ENCODE measurements at places on chromosomes 3 and 15.

DNA sequence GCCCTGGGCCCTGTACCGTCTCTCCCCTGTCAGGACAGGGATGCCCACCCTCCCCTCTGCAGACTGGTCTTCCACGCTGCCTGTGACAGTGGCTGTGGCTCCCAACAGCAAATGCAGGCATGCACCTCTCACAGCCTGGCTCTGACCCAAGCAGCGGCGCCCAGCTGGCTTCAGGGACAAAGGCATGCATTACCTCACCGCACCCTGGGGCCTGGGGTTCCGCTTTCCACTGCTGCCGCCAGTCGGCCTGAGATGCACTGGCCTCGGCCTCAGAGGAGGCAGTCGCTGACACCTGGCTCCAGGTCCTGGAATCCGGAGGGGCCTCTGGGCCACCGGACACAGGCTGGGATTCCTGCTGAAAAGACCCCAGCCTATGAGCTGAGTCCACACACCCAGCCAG, 70.3 kb downstream of the SCN5A start:
- no peak for DNase-seq

DNA sequence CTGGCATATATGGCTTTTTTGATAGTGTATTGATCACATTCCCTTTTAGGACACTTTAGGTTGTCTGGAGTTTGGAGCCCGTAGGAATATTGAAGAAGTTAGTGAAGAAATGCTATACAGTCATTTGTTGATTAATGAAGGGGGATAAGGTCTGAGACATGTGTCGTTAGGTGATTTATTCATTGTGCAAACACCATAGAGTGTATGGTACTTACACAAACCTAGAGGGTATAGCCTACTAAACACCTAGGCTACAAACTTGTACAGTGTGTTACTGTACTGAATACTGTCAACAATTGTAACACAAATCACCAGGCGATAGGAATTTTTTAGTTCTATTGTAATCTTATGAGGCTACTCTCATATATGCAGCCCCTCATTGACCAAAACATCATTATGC, 3.3 kb downstream of the TPM1 start:
- DNase-seq, result no peak

- no peak for DNase-seq
Measured at GRCh38 chr15:41746802-41747201, 27.5 kb upstream of the MAPKBP1 start.

DNA sequence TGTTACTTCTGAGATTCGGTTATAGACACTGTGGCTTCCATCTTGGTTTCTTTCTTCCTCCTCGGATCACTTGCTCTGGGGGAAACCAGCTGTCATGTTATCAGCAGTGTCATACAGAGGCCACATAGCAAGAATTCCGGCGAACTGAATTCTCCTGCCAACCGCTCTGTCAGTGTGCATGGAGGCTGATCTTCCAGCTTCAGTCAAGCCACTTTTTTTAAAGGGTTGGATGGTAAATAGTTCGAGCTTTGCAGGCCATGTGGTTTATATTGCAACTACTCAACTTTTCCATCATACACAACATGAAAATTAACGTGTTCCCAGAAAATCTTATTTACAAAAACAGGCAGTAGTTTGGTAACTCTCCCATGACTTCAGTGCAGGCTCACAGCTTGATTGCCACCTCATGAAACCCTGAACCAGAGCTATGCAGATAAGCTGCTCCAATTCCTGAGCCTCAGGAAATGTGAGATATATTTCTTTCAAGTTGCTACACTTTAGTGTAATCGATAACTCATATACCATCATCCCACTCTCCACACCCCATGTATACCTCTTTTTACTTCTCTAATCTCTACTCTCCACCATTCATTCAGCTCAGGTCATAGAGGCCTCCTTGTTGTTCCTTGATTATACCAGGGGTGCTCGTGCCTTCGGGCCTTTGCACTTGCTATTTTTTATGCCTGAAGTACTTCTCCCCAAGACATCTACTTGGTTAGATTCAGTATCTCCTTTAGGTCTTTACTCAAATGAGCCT, 7.2 kb downstream of the RPL22L1 start:
- no peak for DNase-seq

DNA sequence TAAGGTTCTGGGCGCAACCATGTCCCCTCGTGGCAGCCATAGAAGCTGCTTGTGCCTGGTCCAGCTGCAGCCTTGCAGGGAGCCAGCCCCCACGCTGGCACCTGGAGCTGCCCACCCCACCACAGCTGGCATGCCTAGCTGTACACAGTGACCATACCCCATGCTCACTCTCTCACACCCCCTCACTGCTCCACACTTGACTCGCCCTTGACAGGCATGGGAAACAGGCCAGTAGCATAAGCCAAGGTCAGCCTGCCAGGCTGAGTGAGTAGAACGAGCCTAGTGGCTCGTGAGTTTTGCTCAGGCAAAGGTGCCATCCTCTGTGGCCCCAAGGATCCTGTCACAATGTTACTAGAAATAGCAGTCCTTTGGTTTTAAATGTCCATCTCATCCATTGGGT, 52.7 kb upstream of the CADM2 start:
- DNase-seq, result no peak

DNA sequence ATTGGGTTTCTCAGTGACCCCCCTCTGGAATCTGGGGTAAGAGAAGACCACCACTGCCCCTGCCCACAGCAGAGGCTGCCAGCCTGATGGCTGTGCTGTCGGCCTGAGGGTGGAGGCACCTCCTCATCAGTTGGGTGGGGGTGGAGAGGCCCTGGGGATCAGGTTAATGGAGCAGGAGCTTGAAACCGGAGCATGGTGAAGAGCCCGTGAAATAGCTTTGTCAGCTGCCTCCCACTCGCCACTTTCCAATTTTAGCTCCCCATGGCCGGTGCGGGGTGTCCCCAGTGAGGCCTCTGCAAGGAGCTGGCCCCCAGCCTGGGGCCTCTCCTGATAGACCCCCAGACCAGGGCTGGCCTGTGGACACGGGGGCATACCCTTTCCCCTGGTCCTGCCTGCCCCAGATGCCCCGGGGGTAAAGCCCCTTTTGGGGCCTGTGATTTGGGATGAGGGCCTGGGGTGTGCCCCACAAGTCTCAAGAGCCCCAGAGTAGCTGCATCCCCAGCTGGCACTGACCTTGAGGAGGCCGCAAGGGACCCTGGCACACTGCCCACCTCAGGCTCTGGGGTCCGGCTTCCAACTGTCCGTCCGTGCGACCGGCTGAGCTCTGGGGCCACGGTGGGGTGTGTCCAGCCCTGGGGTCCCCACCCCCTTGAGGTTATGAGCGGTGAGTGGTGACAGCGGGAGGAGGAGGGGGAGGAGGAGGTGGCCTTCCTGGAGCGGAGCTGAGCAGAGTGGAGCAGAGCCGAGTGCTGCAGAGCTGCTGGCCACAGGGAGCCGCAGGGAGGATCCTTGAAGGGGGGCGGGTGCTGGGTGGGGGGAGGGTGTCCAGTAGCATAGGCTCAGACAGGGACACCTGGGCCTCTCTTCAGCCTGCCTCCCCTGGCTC, at the start of gene HHATL:
HHATL (minus strand) TSS at position 733 of the 886 bp plus-strand sequence. CDS start 1,972 bp downstream, outside the sequence.
- no peak for DNase-seq

GRCh38 chr3:69767571-69767970, 28.3 kb downstream of the MITF start:
- DNase-seq, result no peak

- no peak for DNase-seq
Measured at GRCh38 chr3:187072511-187072910, 66.8 kb downstream of the RPL39L start.

- no peak for DNase-seq
Measured at GRCh38 chr3:143277531-143277930, 158.0 kb downstream of the CHST2 start.

GRCh38 chr3:197700095-197700494, 36.6 kb downstream of the RUBCN start:
- DNase-seq, result no peak

DNA sequence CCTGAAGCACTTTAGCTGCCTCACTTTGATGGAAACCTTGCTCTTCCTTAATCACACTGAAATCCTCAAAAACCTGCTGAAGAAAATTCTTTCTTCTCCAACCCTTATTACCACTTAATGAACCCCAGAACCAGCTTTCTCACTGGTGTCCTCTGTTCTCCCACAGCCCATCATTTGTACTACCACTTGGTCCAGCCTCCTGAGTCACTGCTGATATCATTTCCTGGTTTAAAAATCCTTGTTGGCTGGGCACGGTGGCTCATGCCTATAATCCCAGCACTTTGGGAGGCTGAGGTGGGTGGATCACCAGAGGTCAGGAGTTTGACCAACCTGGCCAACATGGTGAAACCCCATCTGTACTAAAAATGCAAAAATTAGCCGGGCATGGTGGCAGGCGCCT, 418.6 kb upstream of the KCNMB2 start:
- DNase-seq, result no peak

DNA sequence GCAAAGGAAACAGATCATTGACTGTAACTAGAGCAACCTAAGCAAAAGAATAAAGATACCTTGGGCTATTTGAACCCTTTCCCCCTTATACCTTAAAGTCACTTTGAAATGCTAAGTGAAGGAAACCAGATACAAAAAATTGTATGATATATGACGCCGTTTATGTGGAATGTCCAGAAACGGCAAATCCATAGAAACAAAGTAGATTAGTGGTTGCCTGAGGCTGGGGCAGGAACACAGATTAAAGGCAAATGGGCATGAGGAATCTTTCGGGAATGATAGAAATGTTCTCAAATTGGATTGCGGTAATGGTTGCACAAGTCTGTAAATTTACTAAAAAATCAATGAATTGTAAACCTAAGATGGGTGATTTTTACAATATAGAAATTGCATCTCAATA, 160.1 kb upstream of the CCDC54 start:
- no peak for DNase-seq

DNA sequence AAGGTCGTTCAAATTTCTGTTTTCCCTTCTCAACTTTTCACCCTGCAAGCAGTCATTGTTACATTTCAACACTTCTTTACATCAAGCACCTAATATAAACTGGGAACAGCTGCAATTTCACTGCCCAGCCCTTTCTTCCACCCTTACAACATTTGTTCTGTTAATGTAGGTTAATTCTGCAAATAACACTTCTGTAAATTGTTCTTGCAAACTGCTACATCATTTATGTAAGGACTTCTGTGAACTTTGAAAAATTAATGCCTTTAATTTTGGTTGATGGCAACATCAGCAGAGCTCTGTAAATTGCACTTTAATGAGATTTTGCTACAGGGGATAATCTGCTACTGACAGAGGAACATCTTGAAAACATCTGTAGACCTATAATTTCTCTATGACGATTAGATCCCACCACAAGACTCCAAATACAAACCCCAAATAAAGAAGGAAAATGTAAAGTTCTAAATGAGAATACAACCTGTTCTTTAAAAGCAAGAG, 93.5 kb downstream of the ZIC4 start:
- DNase-seq, result no peak

GRCh38 chr15:28946803-28947202, 61.0 kb downstream of the APBA2 start:
- DNase-seq, result no peak

- DNase-seq, result no peak
Measured at GRCh38 chr3:154209499-154209898, 88.3 kb downstream of the ARHGEF26 start.

DNA sequence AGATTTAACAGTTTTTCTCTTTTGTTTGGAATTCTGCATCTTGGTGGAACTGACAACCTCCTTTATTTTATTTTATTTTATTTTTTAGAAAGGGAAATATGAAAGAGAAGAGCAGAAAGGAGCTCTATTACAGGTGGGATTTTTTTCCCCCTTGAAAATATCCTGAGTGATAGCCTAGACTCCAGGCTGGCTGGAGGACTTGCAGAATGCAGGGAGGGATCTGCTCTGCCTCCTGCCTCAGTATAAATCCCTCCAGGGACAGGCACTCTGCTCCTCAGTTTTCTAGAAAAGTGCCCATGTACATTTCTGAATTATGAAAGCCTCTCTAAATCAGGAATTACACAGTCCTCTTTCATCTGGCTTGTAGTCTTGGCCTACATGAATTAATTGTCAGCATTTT, 173.7 kb downstream of the TMEM108 start:
- no peak for DNase-seq

DNA sequence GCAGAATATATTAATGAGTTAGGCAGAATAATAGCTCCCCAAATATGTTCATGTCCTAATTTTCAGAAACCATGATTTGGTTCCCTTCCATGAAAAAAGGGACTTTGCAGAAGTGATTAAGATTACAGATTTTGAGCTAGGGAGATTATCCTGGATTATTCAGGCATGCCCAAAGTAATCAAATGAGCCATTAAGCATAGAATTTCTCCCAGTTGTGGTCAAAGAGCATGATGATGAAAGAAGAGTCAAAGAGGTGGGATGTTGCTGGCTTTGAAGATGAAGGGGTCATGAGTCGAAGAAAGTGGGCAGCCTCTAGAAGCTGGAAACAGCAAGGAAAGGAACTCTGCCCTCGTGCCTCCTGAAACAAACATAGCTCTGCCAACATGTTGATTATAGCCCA, 254.2 kb upstream of the CDIN1 start:
- DNase-seq, result no peak

DNA sequence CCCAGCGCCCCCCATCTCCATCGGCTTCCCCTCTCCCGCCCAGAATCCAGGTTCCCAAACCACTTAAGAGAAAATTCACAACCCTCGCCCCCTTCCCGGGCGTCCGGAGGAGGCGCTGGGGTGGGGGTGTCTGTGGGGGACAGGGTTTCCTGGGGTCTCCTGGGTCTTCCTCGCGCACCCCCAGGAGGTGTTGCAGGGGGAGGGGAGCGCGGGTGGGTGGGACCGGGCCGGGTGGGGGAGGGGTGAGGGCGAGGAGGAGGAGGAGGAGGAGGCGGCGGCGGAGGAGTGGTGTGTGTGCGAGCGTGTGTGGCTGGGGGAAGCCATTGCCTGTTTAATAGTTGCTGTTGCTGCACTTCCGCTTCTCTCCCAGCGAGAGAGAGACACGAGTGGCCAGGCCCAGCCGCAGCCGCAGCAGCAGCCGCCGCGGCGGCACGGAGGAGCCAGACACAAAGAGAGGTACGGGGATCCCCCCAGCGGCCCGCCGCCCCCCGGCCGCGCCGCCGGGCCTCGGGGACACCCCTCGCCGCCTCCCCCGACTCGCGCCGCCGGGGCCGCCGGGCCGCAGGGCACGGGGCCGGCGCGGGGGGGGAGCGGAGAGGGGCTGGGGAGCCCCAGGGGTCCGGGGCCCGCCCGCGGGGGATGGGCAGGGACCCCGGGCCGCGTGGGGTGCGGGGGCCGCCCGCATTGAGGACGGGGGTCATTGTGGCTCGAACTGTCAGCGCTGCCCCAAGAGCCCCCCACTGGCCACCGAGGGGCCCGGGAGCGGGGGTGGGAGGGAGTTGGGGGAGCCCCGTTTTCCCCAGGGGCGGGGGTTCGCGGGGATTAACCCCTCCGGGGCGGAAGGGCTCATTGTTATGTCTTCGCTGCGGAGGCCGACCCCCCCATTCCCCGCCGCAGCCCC, at the start of gene UBE2E1:
UBE2E1 (plus strand) TSS at position 323 of the 901 bp plus-strand sequence. CDS start 1,315 bp downstream, outside the sequence.
- DNase-seq, result peak; percentile 78

GRCh38 chr3:129398803-129399144, 29.7 kb downstream of the EFCAB12 start:
- no peak for DNase-seq

GRCh38 chr15:78000091-78000926, 77.2 kb downstream of the TBC1D2B start:
- peak; percentile 83 for DNase-seq

- no peak for DNase-seq
Measured at GRCh38 chr3:52781741-52782140, 4.3 kb downstream of the ITIH1 start.
